Activated CD4-positive, alpha-beta T cell treated with anti-CD3 and anti-CD28 coated beads, Interleukin-2, amount 50 U/mL, for 1 hour (primary cell): ENCODE measurements at places on chromosomes 13 and 19.

GRCh38 chr19:14005349-14006084, 603 bp downstream of the RFX1 start:
- DNase-seq, result peak; percentile 97

- DNase-seq, result no peak
Observed at GRCh38 chr13:75442736-75443234, 39.2 kb downstream of the TBC1D4 start.

DNA sequence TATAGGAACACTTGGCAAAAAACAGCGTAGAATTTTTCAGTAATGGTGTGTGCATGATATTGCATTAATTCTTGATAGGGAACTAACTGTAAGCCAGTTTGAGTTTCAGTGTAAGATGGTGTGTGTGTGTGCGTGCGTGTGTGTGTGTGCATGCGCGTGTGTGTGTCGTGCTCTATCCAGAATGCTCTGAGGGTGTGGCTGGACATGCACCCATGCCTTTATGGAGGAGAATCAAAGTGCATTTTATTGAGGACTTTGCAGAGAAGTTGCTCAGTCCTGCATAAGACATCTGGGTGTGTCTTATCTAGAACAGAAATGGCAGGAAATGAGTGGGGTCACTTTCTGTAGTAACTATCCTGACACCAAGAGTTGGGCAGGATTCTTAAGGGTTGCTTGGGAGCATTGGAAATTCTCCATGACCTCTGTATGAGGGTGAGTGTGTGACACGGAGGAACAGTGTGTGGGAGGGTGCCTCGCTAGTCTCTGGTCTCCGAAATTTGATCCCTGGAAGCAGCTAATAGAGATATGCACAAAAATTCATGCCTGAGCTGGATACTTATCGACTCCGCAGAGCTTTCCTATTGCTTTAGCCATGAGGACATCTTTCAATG, 252.2 kb downstream of the TSHZ3 start:
- DNase-seq, result no peak

- DNase-seq, result no peak
Observed at GRCh38 chr13:60230593-60230992, 66.9 kb upstream of the DIAPH3 start.

DNA sequence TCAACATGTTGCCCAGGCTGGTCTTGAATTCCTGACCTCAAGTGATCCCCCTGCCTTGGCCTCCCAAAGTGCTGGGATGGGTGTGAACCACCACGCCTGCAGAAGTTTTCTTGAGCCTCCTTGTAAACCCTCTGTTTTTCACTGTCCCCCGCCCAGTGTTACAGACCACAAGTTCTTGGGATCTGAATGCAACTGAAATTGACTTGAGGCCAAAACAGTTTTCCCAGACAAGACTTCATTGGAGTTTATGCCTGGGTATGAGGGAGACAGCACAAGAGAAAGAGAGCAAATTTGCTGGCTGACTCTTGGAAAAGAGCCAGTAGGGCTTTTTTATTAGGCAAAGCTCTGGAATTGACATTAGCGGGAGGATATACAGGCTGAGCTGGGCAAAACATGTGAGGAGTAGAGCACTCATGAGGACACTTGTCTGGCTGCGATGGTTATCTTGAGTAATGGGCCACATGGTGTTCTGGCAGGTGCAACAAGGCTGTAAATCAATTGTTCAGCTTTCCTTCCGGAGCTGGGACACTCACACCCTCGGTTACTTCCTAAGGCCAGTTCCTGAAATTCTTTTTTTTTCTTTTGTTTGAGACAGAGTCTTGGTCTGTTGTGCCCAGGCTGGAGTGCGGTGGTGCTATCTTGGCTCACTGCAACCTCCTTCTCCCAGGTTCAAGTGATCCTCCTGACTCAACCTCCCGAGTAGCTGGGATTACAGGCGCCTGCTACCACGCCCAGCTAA, 12.7 kb upstream of the HNRNPL start:
- DNase-seq, result no peak

DNA sequence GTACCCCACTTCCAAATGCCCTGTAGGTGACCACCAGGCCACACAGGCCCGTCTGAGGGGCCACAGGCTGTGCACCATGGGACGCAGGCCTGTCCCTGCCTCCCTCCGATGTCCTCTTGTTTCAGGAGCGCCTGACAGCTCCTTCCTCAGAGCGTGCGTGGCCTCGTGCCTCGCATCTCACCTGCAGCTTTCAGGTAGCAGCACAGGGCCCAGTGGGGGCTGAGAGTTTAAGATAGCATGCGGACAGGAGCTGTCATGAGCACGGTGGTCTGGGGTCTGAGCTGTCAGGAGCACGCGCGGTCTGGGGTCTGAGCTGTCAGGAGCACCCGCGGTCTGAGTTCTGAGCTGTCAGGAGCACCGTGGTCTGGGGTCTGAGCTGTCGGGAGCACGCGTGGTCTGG, 40.1 kb downstream of the GAS6 start:
- no peak for DNase-seq

GRCh38 chr13:82291852-82292251, 1590.4 kb downstream of the SLITRK1 start:
- no peak for DNase-seq

GRCh38 chr13:42814868-42815267, 33.5 kb downstream of the FAM216B start:
- no peak for DNase-seq

DNA sequence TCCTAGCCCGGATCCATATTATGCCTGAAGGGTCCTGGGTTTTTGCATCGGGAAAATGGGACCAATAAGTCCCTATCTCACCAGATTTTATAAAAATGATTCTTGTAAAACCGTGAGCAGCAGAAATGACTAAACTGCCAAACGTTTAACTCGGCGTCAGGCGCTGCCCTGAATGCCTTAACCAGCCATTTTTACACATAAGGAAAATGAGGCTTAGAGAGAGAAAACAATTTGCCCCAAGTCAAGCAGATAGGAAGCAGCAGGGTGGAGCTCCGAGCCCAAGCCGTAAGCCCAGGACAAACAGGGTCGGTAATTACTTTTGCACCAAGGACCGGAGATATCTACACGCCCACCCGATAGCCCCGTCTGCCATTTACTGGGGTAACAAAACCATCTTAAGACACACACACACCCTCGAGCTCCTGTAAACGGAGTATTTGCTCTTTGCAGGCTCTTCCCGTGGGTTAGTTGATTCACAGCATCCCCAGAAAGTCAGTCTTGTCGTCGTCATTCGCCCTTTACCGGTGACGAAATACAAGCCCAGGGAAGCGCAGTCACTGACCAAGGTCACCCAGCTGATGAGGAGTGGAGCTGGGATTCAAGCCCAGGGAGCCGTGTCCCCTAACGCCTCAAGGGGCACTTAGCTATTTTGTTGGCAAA, 16.0 kb upstream of the MRI1 start:
- peak; percentile 23 for DNase-seq

DNA sequence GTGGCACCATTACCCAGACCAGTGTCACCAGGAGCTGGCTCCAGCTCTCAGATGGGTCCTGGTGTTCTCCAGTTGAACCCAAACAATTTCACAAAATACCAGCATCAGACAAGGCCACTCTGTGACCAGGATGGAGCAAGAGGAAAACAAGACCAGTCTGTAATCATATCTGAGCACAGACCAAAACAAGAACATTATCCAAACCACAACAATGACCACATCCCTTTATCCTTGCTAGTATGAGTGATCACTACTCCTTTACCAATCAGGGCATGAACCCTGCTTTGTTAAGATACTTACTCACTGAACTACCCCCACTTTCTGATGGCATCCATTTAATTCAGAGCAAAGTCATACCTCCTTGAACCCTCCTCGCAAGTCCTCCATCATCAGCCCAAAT, 145.9 kb downstream of the NUFIP1 start:
- no peak for DNase-seq

DNA sequence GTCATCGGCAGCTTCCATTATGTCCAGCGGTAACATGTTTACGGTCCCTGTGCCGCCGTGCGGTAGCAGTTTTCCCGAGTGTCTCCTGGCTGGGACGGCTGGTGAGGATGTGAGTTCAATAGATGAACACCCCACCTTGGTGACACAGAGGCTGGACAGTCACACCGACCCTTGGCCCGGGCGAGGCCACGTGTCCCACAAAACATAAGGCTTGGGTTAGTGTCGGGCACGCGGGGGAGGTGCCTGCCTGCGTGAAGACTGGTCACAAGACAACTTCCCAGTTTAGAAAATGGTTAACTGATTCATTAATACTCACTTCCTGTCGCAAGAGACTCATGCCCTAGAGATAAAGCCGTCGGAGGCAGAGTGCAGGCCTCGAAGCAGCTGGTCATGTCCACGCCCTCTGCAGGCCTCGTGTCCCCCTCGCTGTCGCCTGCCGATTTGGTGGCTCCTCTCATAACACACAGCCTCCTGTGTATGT, 17.2 kb downstream of the RASA3 start:
- DNase-seq, result no peak

DNA sequence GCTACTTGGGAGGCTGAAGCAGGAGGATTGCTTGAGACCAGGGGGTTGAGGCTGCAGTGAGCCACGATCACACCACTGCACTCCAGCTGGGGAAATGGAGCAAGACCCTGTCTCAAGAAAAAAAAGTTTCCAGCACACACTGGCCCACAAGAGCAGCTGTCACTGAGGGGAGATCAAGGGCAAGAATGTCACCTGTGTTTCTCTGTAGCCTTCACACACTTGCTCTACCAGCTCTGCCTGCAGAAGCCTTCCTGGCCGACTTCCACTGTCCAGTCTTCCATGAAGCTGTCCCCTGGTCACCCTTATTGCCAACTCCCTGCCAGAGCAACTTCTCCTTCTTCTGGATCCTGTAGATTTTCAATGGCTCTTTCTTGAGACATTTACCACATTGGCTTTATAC, 158.0 kb downstream of the KCTD15 start:
- DNase-seq, result no peak

GRCh38 chr13:51585696-51586095, 1.4 kb downstream of the WDFY2 start:
- DNase-seq, result no peak

- no peak for DNase-seq
Observed at GRCh38 chr19:36255316-36255715, 40.4 kb downstream of the ZNF146 start.

GRCh38 chr13:109476001-109476400, 310.4 kb downstream of the IRS2 start:
- no peak for DNase-seq

GRCh38 chr13:107518780-107519179, 696.6 kb downstream of the LIG4 start:
- DNase-seq, result no peak

- no peak for DNase-seq
Observed at GRCh38 chr13:99057310-99057975, 79.6 kb upstream of the DOCK9 start.

GRCh38 chr19:7622933-7623685, 6.2 kb downstream of the XAB2 start:
- no peak for DNase-seq

GRCh38 chr19:30448386-30449077, 76.3 kb downstream of the ZNF536 start:
- DNase-seq, result no peak
